EH (cell line): ENCODE measurements at places on chromosomes 12 and 14.

DNA sequence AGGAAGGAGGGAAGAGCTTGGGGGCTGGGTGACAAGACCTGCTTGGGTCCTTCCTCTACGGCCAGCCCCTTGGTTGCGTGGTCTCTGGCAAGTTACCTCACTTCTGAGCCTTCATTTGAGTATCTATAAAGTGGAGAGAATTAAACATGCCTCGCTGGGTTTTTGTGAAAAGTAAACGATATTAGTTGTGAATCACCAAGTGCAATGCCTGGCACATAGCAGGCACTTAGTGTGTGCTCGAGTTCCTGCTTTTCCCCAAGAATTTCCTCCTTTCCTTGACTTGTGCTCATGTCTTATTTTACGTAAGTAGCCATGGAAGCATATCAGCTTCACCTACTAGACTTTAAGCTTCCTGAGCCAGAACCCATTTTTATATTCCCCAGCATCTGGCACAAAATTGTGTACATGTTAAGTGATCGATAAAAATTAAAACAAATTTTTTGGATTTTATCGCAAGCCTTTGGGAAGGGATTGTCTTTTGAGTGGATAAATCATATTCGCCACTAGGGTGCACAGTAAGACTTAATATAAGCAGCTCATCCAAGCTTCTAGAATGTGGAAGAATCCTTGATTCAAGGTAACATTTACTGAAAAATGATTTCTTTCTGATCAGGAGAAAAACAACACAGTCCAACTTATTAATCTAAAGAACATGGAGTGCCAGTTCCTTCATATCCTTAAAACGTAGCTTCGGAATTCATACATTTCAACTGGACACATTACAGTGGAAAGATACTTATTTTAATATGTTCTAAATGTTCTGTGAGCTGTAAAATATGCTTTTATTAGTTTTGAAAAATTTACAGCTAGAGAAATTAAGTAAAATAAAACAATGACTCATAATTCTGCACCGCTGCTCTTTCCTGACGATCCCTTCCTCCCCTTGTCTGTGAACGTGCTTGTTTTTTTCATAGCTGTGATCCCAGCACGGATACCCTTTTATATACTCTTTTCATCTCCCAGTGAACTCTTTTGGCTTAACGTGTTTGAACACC lies 62.0 kb downstream of the SLC25A47 start:
- DNase-seq, result peak; percentile 67

DNA sequence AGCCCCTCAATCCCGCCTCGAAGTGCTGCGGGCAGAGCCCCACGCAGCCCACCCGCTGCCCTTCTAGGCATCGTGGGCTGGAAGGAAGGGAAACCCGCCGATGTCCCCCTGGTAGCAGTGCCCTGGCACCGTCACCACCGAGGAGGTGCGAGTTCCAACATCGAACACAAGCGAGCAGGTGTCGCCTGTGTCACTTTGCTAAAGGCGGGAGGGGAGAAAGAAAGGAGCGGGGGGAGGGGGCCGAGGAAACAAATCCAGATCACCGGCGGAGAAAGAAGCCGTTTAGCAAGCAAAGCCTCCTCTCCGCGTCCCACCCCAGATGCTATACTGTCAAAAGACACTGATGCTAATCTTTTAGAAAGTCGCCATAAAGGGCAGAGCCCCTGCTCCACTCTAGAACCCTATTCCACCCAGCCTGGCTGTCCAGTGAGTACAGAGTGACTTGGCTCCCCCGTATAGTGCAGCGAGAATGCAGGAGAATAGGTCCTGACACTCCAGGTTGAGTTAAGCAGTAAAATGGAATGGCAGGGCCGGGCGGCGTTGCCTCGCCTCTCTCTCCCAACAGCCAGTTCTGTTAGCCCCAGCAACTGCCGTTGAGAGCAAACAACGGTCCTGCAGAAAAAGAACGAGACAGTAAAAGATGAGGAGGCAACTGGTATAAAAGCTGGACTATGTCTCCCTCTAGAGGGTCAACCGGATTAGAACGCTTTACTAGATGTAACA lies 67.9 kb upstream of the USP15 start:
- DNase-seq, result peak; percentile 84

- DNase-seq, result no peak
Observed at GRCh38 chr12:109741286-109741969, 27.8 kb downstream of the FAM222A start.

GRCh38 chr14:21083565-21084325 lies 13.6 kb downstream of the ARHGEF40 start:
- no peak for DNase-seq

- peak; percentile 52 for DNase-seq
Observed at GRCh38 chr14:54085232-54085761, 128.7 kb upstream of the BMP4 start.
